ENCODE measurements at places on chromosomes 4 and X.
A peak's percentile ranks its signal among the peaks of the same experiment; 100 is the strongest.

DNA sequence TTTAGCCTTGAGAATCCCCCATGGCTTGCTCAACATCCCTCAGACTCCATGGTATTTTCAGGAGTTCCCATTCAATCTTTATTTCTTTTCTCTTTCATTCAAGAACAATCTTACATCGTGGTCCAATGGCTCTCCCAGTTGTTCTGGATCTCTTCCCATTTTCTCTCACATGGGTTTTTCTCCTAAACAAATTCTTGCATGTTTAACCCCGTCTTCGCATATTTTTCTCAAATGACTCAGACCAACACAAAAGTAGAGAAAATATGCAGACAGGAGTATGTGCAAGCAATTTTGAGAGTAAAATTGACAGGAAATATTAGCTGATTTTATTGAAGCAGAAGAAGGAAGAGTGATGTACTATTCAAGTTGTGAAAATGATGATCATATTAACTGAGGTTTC is 396.4 kb upstream of the TRAM1L1 start:
- no peak for DNase-seq

DNA sequence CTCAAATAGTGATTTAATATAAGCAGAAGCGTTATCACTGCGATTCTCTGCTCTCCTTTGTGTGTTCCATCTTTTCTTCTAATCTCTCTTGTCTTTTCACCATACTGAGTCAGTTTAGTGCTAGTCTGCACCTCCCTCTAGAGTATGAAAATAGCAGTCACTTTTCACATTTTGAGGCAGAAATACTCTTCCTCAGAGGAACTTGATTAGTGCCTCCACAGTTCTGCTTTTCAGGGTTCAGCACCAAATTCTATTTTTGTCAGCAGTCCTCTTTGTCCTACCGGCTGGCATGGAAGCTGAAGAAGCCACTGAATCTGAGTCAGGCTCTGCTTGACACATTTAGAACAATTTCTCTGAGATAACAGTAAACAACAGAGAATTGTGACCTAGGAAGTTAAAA is 49.7 kb upstream of the ANKRD17 start:
- DNase-seq = peak; percentile 55

- DNase-seq = peak; percentile 41
Observed at GRCh38 chr4:152640058-152640921, 39.5 kb downstream of the TMEM154 start.

DNA sequence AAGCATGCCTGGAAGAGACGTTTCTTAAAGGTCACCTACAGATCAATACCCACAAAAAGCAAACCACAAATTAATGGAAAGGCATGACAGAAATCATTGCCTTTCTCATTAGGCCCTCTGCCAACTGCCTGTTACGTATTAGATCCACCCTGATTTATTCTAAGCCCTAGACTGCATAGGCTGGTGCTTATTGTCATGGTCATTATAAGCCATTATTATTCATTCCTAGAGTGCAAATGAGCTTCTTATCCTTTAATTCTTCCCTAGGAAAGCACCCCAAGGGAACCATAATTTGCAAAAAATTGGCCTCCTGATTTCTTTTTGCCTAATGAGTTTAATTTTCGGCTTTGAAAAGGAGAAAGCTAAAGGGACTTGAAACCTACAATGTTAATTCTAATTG is 184.2 kb upstream of the GPRIN3 start:
- DNase-seq = no peak

GRCh38 chr4:72208421-72209075 is 176.7 kb downstream of the NPFFR2 start:
- DNase-seq = no peak

- DNase-seq = peak; percentile 73
Observed at GRCh38 chrX:15564981-15565579, 35.7 kb downstream of the ACE2 start.

DNA sequence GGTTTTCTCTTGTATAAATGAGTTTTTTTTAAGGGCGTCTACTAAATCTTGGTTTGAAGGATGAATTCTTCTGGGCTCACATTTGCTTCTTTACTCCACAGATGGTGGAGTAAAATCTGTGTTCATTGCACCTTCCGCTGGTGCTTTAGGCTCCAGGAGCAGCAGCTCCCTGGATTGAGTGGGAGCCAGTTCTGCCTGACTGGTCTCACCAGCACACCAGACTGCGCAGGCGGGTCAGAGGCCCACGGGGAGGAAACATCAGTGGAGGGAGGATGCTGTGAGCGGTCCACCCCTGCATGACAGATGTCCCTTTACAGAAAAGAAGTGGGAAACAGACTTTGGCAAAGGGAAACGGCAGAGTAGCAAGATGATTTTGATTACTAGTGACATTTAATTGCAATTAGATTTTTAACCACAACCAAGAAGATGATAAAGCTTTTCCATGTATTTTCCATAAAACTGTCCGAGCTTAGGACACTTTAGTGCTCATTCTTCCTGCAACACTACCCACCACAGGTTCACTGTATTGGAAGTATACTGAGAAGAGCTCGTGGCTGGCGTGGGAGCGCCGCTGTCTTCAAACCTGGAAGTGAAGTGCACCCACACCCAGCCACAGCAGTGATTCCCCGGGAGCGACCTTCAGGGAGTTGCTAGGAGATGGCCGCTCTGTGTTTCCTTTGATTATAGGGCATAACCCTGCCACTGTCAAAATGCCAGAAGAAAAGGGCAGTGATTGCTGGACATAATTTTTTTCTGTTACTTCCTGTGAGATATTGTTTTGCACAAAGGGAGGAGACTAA is 95.2 kb downstream of the SORBS2 start:
- DNase-seq = no peak

GRCh38 chr4:122360754-122361153 is 18.1 kb upstream of the ADAD1 start:
- no peak for DNase-seq

GRCh38 chr4:26071688-26072087 is 157.7 kb downstream of the SMIM20 start:
- no peak for DNase-seq

- no peak for DNase-seq
Observed at GRCh38 chr4:88277711-88278225, 6.6 kb downstream of the PPM1K start.

GRCh38 chr4:184510401-184510800 is 36.1 kb upstream of the IRF2 start:
- no peak for DNase-seq

- DNase-seq = no peak
Observed at GRCh38 chr4:162075726-162076125, 88.1 kb downstream of the FSTL5 start.

GRCh38 chrX:79138658-79139241 is 5.7 kb upstream of the GPR174 start:
- no peak for DNase-seq

DNA sequence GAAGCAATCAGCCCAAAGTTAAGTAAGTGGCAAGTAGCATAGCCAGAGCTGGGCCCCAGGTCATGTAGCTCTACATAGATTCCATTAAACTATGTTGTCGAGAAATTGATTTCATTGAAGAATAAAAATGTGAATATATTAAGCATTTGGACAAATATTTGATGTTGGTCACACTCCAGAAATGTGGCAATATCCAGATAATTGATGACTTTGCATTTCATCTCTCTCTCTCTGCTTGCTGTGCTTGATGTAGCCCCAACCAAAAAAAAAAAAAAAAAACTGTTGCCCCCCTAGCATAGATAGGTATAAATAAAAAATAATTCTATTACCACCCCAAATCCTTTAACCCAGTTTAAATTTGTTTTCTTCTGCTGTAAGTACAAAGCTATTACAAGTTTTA is 7.5 kb upstream of the NDST3 start:
- DNase-seq = no peak

DNA sequence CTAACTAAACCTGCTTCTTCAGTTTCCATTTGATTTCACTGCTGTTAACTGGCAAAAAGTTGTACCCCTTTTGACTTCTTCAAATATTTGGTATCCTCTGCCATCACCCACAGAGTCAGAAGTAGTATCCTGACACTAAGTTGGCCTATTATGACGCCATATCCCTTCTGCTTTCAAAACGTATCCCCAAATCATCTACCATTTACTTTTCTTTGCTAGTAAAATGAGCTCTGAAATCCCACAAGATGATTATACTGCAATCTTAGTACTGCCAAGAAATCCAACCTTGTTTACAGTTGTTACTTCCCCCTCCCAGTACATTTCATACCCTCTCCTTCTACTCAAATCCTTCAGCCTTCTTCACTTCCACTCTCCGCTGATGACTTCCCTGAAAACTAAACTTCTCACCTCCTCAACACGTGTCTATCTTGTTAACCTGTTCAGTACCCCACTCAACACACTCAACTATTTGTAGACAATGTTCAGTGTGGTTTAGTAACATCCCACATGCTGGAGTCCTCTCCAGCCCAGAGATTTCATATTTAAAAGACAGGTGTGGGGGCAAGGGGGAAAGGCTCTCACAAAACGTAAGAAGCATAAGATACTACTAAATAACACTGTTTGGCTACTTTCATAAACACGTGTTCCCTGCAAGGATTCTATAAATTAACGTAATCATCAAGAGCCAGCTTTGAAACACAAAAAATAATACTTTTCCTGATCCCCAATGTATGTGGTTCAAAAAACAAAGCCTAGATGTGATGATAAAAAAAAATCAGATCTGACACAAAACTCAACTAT is 1.3 kb downstream of the NAF1 start:
- no peak for DNase-seq

GRCh38 chr4:98110214-98110613 is 33.1 kb downstream of the STPG2 start:
- DNase-seq = no peak

- no peak for DNase-seq
Observed at GRCh38 chr4:968621-969394, 4.6 kb downstream of the DGKQ start.

GRCh38 chr4:24910499-24910898 is 2.3 kb downstream of the CCDC149 start:
- peak; percentile 15 for DNase-seq

- no peak for DNase-seq
Observed at GRCh38 chrX:85140964-85141363, 102.6 kb downstream of the SATL1 start.

DNA sequence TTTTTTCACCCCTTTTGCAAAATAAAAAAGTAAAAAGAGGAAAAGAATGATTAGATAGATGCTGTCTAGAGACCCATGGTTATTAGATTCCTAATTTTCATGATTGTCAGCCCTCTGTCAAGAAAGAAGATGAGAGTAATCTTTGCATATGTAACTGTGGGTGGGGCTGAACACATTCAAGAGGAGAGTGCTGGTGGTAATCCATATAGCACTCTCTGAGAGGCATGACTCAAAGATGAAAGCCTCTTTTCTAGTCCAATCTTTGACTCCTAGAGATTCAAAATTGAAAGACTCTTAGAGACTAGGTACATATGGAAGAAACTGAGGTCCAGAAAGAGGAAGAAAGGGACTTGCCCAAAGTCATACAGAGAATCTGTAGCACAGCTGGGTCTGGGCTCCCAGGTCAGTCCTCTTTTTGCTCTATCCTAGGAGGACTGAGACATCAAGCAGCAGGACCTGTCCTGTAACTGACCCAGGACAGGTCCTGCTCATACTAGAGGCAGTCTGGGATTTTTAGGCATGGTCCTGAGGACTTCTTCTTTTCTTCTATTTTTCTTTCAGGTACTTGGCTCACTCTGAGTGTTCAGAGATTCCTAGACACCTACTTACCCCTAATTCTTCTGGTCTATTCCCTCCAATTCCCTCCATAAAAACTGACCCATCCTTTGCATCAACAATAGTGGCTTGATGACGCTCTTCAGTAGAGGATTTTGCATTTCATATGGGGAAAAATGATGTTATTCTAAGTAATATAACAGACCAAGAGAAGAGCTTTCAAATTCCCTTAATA is 23.8 kb downstream of the VSIG4 start:
- DNase-seq = no peak

GRCh38 chr4:1249731-1250526 is 999 bp upstream of the CTBP1 start:
- DNase-seq = peak; percentile 56

GRCh38 chrX:115289465-115289864 is at the start of gene LUZP4:
Gene LUZP4, plus strand, starts transcription at chrX:115289715. Its CDS starts 45 bp downstream, at chrX:115289760.
- no peak for DNase-seq

DNA sequence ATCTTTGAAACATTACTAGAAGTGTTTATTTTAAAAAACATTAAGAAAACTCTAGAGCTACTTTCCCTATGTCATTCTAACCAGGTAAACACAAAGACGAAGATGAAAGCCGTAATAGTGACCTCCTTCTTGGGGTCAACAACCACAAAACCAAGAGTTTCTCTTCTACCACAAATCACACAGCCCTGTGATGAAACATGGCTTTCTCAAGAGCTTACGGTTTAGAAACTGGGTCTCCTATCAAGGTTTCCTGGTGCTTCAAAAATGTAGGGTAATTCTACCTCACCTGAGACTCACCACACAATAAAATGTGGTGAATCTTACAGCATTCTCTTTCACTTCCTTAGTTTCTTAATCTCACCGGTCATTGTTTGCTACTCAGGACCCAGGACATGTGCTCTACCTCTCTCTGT is 50.9 kb downstream of the CORIN start:
- DNase-seq = no peak

DNA sequence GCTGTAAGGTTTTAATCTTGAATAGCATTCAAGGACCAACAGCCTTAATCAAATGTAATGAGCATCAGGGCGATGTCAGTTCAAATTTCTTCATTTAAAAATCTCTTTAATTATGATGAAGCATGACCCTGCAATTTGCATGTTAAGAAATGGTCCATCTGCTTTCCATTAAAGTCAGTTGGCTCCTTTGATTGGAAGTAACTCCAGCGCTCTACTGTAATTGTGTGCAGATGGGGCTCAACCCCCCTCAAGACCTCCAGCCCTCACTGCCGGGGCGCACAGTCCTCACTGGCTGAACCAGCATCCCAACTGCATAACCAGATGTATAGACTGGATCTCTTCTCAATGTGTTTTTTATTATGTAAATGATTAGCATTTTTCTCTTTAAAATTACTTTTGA is 126.9 kb downstream of the VCX3B start:
- DNase-seq = no peak

GRCh38 chrX:129773649-129774458 is 5.9 kb upstream of the SASH3 start:
- DNase-seq = no peak

GRCh38 chr4:11765849-11766453 is 337.3 kb upstream of the HS3ST1 start:
- peak; percentile 60 for DNase-seq

- no peak for DNase-seq
Observed at GRCh38 chrX:136493011-136493410, 4.4 kb upstream of the HTATSF1 start.

DNA sequence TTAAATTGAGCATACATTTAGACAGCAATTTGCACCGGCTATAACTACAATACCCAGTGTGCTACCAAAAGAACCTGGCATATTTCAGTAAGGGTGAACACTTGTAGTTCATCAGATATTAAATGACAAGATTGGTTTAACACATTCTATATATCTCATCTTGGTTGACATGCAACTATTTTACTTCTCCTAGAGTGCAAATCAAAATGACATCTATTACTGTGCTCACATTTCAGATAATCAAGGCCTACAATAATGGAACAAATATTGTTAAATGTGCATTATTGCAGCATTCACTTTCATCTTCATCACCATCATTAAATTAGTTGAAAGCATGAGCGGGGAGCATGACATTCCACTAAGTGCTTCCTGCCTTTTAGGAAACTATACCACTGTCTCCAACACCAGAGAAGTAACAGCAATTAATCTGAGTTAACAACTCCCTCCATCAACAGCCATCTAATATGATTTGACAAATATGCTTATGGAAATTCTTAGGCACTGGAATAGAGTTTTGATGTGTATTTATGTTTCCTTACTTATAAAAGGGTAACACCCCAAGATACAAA is 209.8 kb upstream of the SLIT2 start:
- no peak for DNase-seq

GRCh38 chr4:15515106-15515505 is 45.4 kb downstream of the CC2D2A start:
- DNase-seq = no peak

GRCh38 chr4:57147335-57148060 is 37.3 kb upstream of the IGFBP7 start:
- peak; percentile 90 for DNase-seq

Measured in cardiac muscle cell (in vitro differentiated cells and primary cell).